ENCODE measurements at places on chromosomes 2 and 18.
A peak's percentile ranks its signal among the peaks of the same experiment; 100 is the strongest.

DNA sequence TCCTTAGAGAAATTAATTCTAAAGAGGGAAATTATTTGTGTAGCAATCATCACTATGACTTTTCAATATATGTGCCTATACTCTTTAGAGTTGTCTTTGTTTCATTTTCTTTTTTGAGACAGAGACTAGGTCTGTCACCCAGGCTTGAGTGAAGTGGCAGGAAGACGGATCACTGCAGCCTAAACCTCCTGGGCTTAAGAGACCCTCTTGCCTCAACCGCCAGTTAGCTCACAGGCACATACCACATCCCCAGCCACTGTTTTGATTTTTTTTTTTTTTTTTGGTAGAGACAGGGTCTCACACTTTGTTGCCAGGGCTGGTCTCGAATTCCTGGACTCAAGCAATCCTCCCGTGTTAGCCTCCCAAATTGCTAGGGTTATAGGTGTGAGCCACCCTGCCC lies 12.4 kb downstream of the YWHAQ start:
- DNase-seq = no peak

DNA sequence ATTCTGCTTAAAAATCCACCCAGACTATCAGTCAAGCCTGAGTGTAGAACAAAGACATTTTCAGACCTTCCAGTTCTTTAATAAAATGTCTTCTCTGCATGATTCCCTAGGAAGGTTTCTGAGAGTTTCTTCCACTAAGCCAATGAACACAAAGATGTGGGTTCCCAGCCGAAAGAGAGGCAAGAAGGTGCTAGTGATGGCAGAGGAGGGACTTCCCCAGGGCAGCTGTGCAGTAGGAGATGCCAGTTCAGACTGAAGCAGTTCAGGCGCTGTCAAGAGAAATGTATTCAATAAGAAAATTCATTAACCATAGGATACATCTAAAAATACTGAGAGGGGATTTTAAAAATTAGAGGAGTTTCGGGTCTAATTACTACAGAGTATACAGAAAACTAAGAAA lies 83.3 kb downstream of the RND3 start:
- DNase-seq = no peak

DNA sequence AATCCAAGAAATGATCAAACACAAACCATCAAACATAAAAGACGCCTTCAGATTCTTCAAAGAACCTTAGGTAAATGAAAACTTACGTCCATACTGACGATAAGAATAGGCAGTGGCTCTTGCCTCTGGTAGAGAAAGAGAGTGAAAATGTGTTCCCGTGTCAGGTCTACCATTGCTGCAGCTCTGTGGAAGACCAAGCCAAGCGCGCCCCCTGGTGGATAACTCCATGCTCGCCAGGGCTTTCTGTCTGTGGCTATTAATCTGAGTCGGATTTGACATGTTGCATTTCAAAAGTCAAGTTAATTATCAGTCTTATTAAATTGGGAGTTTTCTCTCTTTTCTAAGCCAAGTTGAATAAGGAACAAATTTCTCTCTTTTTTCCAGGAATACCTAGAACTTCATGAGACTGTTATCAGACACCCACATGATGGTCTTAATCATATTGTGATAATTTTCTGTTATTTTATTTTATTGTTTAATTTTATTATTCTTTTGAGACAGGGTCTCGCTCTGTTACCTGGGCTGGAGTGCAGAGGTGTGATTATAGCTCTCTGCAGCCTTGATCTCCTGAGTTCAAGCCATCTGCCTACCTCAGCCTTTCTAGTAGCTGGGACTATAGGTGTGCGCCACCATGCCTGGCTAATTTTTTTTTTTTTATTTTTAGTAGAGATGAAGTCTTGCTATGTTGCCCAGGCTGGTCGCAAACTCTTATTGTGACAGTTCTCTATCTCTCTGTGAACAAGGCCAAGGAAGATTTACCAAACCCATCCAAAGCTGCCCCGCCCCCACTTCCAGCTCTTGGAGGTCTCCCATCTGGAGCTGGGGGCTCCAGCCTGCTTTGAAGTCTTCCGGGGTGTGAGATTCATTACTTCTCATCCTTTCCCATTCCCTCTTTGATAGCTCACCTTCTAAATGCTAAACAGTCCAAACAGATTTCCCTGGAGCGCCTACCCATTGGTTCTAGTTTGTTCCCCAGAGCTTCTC lies 15.8 kb upstream of the ZAP70 start:
- DNase-seq = peak; percentile 96

- DNase-seq = no peak
Measured at GRCh38 chr2:178913049-178913441, 105.8 kb upstream of the TTN start.

- DNase-seq = no peak
Measured at GRCh38 chr2:46421361-46421760, 58.0 kb upstream of the TMEM247 start.

GRCh38 chr2:33326100-33326499 lies 150.3 kb upstream of the RASGRP3 start:
- DNase-seq = no peak

GRCh38 chr2:20115902-20116301 lies 64.5 kb upstream of the LAPTM4A start:
- DNase-seq = no peak

DNA sequence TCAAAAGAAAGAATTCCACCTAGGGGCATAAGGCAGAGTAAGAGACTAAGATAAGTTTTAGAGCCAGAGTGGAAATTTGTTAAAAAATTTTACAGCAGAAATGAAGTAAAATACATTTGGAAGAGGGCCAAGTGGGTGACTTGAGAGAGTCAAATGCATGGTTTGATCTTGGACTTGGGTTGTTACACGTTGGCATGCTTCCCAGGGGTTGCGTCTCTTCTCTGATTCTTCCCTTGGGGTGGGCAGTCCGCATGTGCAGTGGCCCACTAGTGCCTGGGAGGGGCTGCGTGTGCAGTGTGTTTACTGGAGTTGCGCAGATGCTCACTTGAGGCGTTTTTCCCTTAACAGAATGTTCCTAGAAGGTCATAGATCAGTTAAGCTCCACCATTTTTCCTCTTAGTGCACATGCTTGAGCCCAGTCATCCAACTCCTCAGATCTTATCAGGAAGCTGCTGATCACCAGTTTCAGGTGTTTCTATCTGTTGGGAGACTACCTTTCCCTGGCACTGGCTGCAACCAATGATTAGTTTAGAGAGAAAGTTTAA lies 13.1 kb downstream of the SEH1L start:
- DNase-seq = no peak

GRCh38 chr2:30488012-30488659 lies 41.1 kb downstream of the LCLAT1 start:
- no peak for DNase-seq

Measured in Right ventricle myocardium inferior (tissue), 1 donor.